SJCRH30 (cell line): ENCODE measurements at places on chromosomes 7 and 10.

DNA sequence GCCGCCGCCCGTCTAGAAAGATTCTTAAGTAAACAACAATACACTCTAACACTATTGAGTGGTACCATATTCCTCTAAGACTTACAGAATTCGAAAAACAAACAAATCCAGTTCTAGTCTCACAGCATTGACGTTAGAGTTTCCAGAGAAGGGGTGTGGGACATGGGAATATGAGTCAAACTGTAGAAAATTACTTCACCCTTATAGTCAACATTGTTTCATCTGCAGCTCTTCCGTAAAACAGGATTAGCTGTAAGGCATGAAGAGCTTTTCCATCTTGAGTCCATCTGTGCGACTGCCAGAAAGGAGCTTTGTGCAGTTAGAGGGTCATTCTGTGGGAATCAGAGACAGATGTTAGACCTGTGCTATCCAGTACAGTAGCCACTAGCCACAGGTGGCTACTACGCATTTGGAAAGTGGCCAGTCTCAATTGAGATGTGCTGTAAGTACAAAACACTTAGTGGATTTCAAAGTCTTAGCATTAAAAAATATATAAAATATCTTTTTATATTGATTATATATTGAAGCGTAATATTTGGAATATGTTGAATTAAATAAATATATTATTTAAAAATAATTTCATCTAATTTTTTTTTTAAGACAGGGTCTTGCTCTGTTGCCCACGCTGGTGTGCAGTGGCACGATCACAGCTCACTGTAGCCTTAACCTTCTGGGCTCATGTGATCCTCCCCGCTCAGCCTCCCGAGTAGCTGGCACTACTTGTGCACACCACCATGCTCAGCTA is 79.8 kb upstream of the MPP7 start:
- no peak for DNase-seq

- DNase-seq, result no peak
Measured at GRCh38 chr10:16770141-16770540, 47.1 kb downstream of the RSU1 start.

DNA sequence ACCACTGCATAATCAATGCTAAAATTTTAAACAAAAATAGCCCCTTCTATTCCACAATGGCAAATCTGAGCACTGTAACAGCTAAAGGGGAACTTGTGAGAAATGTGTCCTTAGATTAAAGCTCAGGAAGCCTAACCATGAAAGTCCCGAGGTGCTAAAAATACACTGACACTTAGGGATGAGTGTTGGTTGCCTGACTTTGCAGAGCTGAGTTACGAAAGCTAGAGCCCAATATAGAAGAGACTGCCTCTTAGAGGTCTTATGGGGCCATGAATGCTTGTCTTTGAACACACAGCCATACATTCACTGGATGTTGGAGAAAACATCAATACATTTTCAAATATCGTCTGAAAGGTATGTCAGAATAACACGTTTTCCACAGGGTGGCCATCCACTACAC is 209.7 kb downstream of the LHFPL3 start:
- DNase-seq, result no peak

- DNase-seq, result peak; percentile 28
Measured at GRCh38 chr7:6691609-6692106, 15.1 kb downstream of the ZNF12 start.

GRCh38 chr10:89526358-89526757 is 9.0 kb downstream of the SLC16A12 start:
- DNase-seq, result no peak

GRCh38 chr7:4236389-4236788 is 445.7 kb upstream of the FOXK1 start:
- DNase-seq, result no peak

DNA sequence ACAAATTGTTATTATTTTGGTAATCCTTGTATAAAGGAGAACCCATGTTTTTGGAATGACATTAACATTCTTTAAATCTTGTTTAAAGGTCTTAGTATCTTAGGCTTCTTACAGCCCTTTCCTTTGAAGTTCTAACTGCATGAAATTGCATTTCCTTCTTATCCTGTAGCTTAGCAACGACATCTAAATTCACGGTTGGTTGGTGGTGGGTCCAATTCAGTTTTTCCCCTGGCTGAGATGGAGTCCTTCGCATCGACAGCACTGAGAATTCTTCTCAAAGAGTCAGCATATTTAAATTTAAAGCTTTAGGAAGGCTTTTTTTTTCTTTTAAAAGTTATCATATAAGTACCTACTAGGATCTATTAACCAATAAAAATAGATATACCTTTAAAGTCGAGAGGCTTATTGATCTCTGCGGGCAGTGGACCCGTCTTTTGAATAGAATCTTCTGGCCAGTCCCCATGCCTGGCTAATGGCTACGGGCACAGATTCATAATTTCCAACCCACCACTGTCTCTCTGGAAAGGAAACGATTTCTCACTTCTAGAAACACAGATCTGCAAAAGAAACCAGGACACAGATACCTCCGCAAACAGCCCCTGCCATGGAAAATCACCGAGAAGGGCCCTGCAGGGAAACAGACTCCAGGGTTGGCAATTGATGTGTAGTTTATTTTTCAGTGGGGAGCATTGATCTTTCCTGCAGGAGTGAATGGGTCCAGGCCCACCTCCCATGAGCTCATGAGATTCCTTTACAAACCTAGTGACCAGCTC is 63.4 kb downstream of the RAMP3 start:
- DNase-seq, result no peak

GRCh38 chr7:64774204-64774842 is 19.9 kb upstream of the ZNF138 start:
- no peak for DNase-seq

DNA sequence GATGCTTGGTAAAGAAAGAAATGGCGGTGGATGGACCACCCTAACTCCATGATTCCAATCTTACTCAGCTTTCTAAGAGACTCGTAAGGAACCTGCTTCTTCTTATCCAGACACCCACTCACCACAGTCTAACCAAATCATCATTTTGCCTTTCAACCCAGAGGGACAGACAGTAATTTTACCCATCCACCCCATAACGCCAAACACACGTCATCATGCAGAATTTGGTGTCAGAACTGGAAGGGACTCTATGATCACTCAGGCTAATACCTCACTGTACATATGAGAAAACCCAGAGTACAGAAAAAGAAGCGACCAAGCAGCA is 388 bp downstream of the ECD start:
- DNase-seq, result no peak

DNA sequence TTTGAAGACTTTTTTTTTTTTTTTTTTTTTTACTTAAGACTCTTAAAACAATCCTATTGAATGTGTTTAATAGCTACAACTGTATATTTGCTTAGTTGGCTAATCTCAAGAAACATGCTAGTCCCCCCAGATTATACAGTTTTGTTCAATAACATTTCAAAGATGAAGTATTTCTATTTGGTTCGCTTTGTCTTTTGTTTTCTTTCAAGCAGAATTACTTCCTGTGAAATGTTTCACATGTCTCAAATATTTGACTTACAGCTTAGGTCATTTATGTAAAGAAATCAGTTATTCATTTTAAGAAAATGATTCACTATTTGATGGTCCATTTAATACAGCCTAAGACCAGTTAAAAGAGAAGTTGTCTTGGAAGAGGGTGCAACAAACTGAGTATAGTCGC is 12.8 kb upstream of the LAMB1 start:
- no peak for DNase-seq

DNA sequence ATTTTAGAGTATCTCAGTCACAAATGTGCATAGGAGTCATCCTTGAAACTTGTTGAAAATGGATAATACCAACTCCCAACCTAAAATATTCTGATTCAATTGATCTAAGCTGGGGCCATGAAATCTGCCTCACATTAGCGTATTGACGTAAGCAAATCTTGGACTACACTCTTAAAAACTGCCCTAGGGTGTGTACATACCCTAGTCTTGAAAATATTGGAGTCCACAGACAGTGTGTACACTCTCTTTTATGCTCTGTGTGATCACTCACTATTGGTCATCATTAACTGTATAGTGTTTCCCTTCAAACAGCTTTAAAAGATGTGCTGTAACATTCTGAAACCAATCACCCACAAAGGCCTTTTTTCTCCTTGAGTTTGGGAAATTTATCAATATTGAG is 102.9 kb upstream of the FERD3L start:
- DNase-seq, result no peak

DNA sequence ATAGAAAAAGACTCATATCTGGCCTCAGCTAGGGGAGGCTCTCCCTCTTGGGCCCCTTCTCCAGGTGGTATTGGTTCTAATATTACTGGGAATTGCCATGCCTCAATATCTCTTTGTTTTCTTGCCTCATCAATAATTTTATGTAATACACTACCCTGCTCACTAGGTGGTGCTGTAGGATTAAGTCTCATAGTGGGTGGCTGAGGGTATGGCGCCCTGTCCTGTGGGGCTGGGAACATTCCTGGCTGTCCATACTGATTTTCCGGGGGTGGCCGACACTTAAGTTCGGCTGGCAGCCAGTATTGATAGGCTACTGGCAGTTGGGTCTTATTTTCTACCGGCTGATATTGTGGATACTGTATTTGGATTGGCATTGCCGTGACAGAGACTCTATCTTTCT is 9.0 kb upstream of the TAS2R3 start:
- peak; percentile 61 for DNase-seq

DNA sequence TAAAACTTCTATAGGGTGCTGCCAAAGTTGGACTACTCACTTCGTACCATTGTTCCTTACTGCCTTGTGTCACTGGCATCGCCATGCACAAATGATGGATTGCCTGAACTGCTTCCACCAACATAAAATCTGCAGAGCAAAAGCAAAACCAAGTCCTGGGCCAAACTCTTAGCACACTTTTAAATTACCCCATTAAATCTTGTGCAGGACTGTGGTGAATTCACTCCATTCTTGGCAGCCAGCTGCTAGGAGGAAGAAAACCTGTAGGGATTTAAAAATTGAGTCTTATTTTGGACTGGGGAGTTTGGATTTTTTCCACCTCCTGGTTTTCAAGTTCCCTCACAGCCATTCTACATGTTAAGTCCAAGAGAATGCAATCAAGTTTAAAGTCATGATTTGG is 646.9 kb downstream of the SORCS3 start:
- no peak for DNase-seq

DNA sequence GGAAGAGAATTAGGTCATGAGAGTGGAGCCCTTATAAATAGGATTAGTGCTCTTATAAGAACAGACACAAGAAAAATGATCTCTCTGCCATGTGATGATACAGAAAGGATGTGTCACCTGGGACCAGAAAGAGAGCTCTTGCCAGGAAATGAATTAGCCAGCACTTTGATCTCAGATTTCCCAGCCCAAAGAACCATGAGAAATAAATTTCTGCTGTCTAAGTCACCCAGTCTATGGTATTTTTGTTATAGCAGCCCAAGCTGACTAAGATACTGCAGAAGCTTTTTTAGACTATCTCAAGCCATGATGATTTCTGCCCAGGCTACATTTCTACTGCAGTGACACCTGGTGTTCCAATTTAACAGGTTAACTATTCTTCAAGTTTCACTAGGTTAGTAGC is 84.8 kb downstream of the RSU1 start:
- no peak for DNase-seq

GRCh38 chr10:111128331-111129180 is 51.7 kb downstream of the ADRA2A start:
- peak; percentile 50 for DNase-seq

GRCh38 chr10:21533467-21534279 is at the start of gene MLLT10:
Gene MLLT10, plus strand, starts transcription at chr10:21534232. Its CDS starts 413 bp downstream, at chr10:21534645.
- DNase-seq, result peak; percentile 95

DNA sequence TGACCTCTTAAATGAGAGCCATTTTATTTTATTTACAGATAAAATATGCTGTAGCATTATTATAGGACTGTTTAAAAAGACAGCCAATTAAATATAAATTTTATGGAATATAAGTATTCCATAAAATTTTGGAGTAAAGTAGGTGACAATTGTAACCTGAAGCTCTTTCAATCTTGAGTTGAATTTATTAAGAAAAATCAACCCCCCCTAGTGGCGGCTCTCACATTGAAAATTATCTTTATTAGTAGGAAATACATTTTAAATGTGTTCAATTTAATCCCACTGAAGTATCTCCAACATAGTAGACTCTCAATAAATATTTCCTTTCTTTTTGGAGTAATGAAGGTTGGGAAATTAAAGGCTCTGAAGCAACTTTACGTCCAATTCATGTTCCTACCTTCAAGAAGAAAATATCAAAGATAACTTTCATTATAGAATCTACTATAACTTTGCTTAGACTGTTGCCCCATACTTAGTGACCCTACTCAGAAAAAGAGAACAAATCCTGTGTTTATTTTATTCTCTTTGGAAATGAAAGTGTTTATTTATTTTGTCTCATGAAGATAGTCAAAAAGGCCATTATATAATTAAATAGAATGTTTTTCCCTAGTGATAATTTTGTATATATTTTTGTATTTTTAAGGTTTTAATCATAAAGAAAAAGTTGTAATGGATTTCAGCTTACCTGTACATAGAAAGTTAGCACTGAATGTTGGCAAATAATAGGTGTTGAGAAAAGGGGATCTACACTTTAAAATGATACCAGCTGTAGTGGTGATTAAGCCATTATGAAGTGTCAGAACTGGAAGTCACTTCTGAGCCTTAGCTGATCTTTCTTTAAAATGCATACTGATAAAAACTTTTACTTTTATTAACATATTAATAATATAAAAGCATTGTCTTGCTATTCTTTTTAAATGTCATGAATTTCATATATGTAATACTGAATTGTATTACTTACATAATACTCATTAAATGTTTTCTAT is 3.3 kb downstream of the AHR start:
- DNase-seq, result peak; percentile 16

DNA sequence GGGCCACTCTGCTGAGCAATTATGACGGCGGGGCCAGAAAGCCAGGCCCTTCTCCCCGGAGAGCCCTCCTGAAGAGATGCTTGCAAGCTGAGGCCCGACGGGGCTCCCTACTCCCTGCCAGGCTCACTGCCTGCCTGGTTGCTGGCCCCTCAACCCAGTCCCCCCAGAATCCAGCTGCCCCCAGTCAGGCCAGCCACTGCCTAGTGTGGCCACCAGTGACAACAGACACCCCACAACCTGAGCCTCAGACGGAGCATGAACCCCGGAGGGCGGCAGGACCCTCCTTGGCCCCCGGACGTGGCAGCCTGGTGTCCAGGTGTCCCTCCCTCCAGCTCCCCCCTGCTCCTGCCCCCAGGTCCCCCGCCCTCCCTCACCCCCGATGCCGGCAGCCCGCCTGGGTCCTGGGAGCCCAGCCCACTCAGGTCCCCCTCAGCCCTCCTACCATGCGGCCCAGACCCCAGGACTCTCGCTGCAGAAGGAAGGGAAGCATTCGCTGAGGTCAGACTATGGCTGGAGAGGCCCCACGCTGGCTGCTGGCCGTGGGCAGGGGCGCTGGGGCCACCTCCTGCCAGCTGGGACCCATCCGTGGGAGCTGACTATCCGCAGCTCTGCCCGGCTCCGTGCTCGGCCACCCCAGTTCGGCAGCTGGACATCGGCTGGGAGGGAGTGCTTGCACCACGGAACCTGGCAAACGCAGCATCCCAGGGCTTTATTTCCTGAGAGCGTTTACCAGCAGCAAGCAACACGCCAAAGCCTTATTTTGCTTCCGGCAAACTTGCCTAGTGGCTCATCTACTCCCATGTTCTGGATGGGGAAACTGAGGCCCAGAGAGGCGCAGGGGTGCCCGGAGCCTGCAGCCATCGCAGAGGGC is 89.8 kb downstream of the UNCX start:
- no peak for DNase-seq
